ENCODE measurements at places on chromosomes 5 and 9.

DNA sequence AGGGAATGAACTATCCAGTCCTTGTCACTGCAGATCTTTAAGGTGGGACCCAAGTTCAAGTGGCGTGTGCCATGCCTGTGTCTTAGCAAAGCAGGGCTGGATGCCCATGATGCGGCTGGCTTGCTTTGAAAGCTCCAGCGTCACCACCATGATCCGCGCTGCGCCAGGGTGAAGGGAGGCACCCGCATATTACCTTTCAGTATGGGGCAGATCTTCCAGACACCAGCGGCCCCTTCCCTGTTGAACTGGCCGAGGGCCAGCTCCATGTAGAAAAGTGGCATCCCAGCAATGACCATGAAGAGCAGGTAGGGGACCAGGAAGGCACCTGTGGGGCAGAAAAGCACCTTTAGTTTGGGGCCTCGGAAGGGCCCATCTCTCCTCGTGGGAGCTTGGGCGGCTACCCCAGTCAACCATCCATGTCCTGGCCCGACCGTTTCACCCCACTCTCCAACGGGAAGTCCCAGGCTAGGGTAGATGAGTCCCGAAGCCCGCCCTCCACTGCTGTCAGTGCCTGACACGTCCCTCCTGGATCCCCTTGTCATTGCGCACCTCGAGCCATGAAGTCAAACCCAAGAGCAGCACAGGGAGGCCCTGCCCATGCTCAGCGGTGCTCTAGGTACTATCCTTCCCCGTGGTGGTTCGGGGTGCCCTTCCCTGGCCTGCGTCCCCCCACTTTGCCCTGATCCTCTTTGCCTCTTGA lies 3.9 kb downstream of the SLC6A3 start:
- no peak for DNase-seq

GRCh38 chr5:136424835-136425584 lies 59.7 kb upstream of the TRPC7 start:
- peak; percentile 31 for DNase-seq

- peak; percentile 51 for DNase-seq
Observed at GRCh38 chr5:54658010-54658409, 140.5 kb downstream of the SNX18 start.

DNA sequence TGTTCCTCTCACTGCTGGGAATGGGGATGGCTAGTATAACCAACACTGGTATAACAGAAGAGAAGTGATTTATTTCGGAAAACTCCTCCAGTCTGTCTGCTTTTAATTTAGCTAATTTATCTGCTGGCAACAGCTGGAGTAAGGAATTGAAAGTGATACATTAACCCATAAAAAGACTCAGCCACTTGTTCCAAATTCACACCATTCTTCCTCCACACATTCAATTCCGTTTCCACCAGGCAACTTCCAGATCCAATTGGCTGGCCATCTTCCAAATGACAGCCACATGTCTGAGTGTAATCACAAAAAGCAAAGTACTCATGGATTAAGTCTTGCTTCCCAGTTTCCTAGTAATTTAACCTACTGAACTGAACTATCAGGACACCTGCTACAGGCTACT lies 77.1 kb upstream of the RETREG1 start:
- no peak for DNase-seq

GRCh38 chr5:159341906-159342310 lies 11.6 kb upstream of the IL12B start:
- peak; percentile 80 for DNase-seq

- DNase-seq, result no peak
Observed at GRCh38 chr5:42557689-42558088, 134.4 kb downstream of the GHR start.

- DNase-seq, result no peak
Observed at GRCh38 chr9:82196622-82197441, 208.3 kb downstream of the SPATA31D1 start.

DNA sequence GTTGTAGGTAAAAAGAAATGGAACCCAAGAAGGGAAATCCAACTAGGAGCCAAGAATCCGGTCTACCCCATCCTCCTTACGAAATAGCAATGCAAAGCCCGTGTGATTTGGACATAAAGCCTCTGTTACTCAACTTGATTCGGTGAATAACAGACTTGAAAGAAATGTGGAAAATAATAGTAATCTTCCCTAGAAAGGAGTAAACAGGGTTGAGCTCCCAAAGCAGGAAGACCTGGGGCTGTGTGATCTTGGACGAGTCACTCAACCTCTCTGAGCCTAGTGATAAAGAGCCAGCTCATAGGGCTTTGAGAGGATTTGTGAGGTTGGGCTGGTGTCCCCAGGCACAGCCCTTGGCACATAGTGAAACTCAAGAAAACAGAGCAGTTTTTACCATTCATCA lies 42.7 kb upstream of the IL17B start:
- no peak for DNase-seq

DNA sequence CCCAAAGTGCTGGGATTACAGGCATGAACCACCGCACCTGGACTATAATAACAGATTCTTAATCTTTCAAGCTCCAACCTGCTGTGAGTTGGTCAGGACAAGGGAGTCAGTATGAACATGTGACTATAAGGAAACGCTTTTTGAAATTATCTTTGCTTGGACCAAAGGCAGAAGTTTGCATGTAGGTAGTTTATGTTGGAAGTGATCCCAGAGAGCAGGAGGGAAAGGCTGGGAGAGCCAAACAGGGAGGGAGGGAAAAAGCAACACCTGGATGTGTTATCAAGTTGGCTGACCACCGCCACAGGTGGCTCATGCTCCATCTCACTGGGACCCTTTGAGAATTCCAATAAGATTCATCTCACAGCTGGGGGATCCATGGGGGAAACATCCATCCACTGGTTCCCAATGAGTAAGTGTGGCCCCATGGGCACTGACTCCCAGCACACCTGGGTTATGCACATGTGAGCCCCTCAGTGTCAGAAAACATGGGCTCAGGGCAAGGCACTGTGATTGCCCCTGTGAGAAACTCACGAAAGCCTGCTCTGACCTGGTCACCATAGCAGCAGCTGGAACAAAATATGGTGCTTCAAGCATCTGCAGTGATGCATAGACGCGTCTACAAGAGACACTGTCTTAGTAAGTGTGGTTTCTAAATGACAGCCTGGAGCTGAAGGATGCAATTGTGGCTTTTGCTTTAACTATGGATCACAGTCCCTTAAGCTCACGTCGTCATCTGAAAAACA lies 62.1 kb downstream of the ARSB start:
- no peak for DNase-seq

GRCh38 chr5:98916540-98916939 lies 12.3 kb downstream of the CHD1 start:
- no peak for DNase-seq

DNA sequence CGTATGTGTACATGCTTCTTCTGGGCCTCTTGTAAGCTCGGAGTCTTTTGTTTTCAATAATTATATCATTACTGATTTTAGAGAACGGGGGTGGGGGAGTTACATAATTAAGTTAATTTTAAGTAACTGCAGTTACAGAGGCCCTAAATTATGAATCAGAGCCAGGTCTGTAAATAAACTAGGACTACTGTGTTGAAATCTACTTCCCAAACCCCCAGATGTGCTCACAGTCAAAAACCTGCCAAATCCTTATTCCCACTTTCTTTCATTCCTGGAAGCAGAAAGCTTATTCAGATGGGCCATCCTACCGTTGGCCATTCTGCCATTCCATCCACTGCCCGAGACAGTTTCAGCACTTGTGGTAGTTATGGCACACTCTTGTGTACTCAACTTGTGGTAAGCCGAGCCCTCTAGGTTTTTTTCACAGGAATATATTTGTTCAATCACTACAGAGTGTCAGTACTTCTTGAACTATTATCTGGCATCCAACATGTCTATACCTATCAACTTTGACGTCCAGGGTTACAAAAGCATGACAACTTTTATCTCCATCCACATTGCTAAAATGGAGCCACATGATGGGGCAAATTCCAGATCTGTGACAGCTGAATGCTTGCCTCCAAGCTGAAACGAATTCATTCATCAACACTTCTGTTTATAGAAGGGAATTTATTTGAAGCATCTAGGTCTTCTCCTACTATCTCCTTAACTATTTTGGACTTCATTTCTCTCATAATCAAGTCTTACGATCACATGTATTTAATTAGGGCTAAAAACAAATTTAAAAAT lies 37.8 kb downstream of the GLRX start:
- DNase-seq, result peak; percentile 46

DNA sequence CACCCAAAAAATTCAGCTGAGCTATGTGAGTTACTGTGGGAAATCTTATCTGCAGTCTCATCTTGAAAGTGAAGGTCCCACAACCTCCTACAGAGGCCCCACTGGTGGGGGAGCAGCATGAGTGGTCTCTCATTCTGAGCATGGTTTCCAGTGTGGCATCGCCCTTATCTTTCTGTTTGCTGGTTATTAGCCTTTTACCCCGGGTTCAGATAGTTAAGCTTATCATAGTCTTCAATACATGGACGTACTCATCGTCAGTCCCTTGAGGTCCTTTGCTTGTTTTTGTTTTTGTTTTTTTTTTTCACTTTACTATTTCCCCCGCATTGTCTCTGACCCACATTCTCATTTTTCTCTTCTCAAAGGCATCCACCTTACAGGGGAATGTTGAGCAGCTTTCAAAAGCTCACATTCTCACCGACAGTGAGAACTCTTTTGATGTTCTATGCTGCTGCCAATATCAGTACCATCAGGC lies 7.7 kb upstream of the HAVCR2 start:
- DNase-seq, result no peak

DNA sequence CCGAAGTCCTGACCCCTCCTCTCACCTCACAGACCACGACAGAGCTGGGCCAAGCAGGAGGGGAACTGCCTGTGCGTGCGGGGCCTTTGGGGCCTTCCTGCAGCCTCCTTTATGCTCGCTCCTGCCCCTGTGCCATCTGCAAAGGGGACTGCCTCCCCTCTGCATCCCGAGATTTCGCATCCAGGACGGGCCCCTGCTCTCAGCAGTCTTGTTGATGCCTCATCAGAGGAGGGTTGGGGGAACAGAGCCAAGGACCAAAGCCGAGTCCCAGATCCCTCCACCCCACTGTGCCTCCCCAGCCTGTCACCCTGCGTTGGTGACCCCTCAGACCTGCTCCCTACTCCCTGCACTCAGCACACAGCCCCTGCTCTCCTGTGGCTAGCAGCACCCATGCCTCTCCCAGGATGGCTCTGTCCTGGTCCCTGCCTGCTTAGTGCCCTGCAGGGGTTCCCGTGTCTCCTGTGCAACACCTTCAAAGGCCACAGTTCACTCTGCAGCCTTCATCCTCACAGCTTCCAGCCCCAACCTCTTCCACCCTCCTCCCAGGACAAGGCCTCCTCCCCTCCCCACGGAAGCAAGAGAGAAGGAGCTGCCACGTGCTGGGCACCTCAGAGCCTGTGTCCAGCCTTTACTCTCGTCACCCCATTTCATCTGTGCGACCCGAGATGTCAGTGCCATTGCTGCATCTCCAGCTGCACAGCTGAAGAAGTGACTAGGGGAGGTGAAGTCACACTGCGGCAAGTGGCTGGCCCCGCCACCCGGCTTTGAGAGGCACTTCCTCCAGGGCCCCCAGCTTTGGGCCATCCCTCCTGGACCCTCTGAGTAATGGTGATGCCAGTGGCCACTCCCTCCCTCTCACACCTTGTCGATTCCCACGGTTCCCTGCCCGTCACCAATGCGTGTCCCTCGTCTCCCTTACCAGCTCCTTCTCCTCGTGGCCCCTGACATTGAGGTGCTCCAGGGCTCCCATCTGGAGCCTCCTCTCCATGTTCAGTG lies 62.6 kb upstream of the LRRTM2 start:
- DNase-seq, result no peak

DNA sequence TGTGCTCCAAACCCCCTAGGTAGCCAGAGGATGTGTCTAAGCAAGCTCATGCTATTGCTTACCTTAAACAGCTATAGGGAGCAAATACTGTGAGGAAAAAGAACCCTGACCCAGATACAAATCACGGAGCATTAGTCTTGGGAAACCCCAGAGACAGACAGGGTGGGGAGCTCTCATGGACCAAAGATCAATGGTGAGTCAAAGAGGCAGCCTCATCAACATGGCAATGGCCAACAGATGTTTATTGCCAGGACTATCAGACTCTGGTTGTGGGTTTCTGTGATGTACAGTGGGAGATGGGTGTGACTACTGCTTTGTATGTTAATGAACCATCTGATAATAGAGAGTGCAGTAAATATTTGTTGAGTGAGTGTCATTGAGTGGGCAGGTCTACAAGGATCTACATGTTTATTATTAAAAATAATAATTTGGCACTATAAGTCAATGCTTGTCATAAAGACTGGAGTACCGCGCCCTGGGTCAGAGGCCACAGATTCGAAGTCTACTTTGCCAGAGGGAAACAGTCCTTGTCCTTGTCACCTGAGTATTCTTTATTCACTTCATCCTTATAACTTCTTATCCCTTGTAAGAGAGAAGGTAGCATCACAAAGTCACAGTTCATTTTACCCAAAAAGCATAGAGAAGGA lies 56.5 kb upstream of the RAI14 start:
- peak; percentile 46 for DNase-seq

DNA sequence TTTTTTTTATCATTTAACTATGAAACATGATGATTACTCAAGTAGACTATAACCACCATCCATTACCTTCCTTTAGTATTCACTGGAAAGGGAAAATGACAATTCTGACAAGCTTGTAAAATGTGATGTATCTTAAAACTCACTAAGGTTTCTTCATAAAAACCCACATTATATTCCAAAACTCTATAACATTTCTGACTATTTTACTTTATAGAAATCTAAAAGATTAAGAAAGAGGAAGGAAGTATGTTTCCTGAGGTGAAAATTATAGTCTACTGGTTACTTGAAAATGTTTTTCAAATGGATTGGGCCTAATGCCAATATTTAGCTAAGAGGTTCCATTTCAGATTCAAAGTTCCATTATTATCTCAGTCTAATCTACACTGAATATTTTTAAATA lies 1982.2 kb upstream of the C9orf72 start:
- DNase-seq, result no peak

DNA sequence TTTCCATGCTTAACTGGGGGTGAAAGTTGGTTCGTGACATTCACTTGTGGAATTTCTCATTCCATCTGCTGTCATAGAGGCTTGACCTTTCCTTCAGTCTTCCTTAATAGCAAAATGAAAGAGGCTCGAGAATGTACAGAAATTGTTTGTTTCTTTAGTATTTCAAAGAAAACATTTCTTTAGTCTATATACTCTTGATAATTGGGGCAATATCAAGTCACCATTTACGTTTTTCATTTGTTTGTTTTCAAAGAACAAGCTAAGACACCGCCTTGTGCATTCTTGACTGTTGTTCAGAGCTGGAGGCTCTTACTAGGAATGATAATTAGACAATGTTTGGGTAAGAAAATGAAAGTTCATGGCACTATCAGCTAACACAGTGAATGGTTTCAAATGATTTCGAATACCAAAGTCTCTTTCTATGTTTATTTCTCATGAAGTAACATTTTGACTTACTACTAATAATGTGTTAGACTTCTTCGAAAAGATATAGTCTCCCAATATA lies 835.4 kb downstream of the SEMA5A start:
- DNase-seq, result no peak

DNA sequence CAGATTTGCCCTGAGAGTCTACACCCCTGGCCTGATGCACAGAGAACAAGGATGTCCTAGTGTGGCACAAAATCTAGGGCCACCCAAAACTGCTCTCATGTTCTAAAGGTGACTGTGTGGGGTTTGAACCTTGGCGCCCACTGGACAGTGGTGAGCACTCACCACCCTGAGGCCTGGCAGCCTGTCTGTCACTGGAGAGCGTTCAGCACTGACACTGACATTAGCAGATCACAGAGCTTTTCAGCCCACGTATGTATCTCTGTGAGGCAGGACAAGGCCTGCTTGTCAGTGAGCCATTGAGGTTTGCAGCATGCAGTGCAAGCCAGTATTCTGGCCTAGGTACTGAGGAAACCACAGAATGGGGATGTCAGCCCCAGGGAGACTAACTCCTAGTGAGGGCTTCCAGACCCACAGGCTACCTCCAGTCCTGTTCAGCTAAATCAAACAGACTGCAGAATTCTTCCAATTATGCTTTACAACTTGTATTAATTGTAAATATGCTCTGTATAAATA lies 38.9 kb upstream of the SLC2A8 start:
- no peak for DNase-seq

Measured in fibroblast of lung (primary cell).